CD4-positive, alpha-beta T cell treated with Interleukin-17A for 1 hour (primary cell): ENCODE measurements at places on chromosomes 11 and 22.
A peak's percentile ranks its signal among the peaks of the same experiment; 100 is the strongest.

- DNase-seq = peak; percentile 72
Observed at GRCh38 chr11:121464352-121464946, 11.7 kb upstream of the SORL1-AS1 start.

DNA sequence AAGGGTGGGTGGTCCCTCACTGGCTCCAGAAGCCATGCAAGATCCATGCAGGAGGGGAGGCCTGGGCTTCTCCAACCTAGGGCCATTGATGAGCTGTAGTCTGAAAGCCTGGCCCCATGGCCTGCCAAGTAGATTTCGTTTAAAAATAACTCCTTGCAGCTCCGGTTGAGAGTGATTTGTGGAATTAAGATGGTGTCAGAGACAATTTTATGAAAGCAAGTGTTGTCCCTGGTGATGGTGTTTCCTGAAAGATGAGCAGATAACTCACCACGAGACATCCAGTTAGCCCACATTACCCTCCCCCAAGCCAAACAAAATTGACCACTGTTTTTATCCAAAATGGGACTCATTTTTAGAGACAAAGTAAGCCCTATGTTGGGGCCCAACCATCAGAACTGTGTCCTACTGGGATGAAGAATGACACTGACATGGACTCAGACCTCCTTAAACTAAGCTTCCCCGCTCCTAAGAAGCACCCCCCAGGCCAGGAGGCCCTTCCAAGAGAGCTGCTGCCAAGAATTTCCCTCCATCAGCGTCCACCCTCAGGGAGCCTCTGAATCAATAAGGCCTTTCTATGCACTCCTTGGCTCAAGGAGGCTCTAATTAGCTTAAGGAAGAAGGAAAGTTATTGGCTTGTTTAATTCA is 174.2 kb upstream of the NCAM1 start:
- DNase-seq = no peak

GRCh38 chr22:49241174-49241851 is 586.4 kb downstream of the BRD1 start:
- no peak for DNase-seq

- DNase-seq = no peak
Observed at GRCh38 chr22:44526779-44527126, 28.7 kb upstream of the RTL6 start.

DNA sequence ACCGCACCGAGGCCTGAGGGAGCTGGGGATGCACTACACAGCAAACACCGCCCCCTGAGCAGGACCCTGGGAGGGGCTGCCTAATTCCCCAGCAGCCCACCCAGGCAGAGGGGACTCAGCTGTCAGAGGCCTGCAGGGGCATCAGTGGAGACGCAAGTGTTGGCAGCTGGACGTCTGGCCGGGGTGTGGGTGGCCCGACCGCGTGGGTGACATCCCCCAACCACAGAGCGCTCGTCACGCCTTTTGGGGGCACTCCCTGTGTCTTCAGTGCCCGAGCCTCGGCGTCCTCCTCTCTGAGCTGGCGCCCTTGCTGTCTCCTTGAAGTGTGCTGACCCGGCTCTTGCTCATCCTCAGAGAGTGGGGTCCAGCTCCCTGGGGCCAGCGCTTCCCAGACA is 150.2 kb downstream of the BRD1 start:
- DNase-seq = no peak

GRCh38 chr11:113991170-113991569 is 16.3 kb downstream of the HTR3A start:
- no peak for DNase-seq

- DNase-seq = no peak
Observed at GRCh38 chr11:71188886-71189767, 63.2 kb downstream of the SHANK2 start.

DNA sequence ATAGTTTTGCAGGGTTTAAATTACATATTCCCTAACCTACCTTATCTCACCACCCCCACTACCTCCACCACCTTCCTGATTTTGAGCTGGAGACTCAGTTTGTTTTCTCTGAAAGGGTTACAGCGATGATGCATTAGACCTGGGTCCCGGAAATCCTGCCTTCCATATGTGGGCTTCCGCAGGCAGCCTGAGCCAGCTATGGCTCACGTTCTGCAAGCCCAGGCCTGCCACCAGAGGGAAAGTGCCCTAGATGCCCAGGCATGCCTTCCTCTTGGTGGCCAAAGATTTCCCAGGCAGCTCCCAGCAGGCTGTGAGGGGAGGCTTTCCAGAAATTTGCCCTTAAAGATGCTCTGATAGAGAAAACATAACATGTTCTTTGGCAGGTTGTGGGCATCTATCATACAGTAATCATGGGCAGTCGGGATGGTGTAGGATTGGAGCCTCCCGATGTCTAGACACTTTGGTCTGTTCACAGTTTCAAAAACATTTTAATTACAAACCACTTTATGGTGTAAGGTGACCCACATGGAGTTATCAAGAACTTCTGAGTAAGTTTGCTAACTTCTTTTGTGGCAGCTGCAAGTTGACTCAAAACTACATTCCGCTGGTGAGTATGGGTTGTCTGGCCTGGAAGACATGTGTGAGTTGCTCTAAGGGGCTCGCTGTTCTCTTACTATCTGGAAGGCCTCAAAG is 79.3 kb downstream of the MICAL2 start:
- peak; percentile 65 for DNase-seq

DNA sequence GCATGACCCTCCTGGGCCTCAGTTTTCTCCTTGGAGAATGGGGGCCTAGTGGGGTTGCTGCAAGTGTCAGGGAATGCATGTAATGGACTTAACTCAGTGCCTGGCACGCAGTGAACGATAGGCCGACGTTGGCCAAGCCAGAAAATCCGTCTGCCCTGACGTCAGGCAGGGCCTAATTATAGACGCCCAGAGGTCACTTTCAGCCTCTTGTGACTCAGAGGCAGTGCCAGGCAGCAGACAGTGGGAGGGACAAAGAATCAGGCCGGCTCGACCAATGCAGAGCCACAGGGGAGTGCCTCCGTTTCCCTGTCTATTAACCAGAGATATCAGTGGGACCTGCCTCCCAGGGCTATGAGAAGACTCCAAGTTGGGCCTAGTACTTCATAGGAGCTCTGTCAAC is 115.0 kb downstream of the MN1 start:
- no peak for DNase-seq

- DNase-seq = no peak
Observed at GRCh38 chr11:127524618-127525017, 524.0 kb upstream of the KIRREL3 start.

DNA sequence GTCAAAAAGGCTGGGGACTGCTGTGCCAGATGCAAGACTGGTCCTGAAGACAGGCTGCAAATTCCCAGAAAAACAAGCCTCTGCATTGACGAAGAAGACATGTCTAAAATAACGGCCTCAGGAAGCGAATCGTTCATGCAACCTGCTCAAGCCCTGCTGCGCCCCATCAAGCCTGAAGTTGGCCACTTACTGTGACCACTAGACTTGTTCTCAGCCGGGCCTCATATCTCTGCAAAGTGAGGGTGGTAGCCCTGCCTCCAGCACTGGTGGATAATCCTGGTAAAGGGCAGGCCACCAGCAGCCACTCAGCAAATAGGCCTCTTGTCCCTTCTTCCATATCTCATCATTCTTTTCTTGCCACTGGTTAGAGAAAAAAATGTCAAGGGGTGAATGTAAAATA is 11.8 kb downstream of the LTO1 start:
- no peak for DNase-seq

- peak; percentile 43 for DNase-seq
Observed at GRCh38 chr22:25054943-25055511, 102.5 kb downstream of the KIAA1671 start.

GRCh38 chr22:31948002-31948401 is 3.7 kb downstream of the YWHAH start:
- DNase-seq = no peak
